ENCODE measurements at places on chromosomes 4 and X.

DNA sequence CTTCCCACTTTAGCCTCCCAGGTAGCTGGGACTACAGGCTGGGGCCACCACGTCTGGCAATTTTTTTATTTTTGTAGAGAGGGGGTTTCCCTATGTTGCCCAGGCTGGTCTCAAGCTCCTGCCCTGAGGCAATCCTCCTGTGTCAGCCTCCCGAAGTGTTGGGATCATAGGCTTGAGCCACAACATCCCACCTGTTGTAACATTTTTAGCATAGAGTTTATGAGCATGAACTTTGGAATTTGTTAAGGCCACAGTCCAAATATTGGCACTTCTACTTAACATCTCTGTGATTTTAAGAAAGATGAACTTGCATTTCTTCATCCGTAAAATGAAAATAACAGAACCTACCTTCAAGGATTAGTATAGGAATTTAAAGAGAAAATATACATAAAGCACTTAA is 445.6 kb downstream of the IQCM start:
- DNase-seq, result no peak

GRCh38 chr4:17511509-17511949 is 361 bp downstream of the QDPR start:
- no peak for DNase-seq

DNA sequence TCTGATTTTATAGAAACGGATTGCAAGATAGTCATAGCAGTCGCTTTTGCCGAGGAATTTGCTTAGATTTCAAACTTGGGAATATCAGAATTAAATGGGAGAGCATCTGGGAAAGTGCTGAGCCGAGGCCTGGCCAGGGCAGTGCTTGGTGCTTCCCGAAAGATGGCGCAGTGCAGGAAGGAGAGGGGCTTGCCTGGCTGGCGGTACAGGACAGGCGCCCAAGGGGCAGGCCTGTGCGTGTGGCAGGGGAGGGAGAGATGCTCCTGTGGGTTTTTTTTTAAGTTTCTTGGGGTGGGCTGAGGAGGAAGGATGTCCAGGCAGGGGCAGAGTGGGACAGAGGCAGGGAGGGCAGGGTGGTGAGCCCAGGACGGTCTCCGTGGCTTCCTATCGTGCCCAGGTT is 241.1 kb downstream of the AFAP1 start:
- no peak for DNase-seq

DNA sequence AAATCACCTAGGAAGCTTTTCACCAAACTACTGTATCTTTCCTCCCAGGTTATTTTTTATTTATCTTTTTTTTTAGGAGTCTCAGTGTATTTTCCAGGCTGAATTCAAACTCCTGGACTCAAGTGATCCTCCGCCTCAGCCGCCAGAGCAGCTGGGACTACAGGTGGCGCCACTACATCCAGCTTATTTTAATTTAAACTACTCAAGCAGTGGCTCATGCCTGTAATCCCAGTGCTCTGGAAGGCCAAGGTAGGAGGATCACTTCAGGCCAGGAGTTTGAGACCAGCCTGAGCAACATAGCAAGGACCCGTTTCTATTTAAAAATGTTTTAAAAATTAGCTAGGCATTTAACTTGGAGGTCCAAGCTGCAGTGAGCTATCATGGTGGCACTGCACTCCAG is 37.8 kb downstream of the LEF1 start:
- DNase-seq, result no peak

DNA sequence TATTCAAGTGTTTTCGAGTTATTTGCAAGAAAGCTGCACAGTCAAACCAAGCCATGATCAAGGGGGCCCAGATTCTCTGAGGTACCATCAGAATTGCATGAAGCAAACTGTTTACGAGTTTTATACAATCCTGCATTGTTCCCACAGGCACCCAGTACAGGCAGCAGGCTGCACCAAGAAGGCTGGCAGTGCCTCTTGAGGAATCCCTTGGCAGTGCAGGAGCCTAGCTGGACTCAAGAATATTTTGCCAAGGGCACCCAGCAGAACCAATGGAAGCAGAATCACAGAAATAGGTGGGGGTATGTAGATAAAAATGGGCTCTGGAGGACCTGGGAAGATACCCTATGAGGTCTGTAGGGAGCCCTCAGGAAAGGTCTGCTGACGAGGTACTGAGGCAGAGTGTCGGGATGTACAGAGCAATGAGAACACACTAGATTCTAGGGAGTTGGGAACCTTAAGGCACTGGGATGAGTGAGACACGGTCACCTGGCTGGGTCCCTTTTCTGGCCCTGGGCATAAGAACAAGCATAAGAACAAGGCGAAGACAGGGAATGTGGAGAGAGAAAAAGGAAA is 2.5 kb upstream of the PLP1 start:
- DNase-seq, result no peak

DNA sequence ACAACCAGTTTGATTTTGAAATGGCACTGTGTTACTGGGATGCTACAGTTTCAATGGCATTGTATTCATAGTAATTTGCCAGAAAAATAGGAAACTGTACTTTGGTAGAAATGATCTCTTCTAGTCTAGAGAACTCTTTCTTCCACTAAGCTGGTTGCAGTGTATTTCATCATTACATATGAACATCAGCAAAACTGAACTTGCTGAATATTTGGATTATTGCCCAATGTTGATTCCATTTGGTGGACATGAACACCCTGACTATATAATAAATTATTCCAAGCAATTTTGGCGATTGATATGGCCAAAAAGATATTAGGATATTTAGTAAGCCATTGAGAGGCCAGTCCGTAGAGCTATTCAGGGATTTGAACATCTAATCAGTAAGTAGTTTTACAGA is 191.8 kb upstream of the CXorf66 start:
- no peak for DNase-seq
